Activated CD4-positive, alpha-beta T cell treated with anti-CD3 and anti-CD28 coated beads, Interleukin-2, amount 50 U/mL, for 48 hours (primary cell): ENCODE measurements at places on chromosomes 1 and 21.

- no peak for DNase-seq
Observed at GRCh38 chr1:36711480-36711879, 228.8 kb upstream of the CSF3R start.

DNA sequence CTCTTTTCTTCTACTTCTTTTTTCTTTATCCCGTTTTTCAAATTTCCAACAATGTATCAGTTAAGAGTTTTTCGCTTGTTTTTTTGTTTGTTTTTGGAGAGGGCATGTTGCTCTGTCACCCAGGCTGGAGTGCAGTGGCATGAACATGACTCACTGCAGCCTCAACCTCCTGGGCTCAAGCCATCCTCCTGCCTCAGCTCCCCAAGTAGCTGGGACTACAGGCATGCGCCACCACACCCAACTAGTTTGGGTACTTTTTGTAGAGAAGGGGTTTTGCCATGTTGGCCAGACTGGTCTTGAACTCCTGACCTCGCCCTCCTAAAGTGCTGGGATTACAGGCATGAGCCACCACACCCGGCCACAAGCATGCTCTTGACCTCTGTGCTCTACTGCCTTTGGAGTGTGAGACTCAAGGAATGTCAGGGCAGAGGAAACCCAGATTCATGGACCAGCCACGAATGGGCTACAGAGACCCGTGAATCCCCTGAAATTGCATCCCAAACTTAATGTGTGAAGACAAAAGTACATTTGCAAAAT, 65.1 kb upstream of the HSD17B7 start:
- DNase-seq = no peak

DNA sequence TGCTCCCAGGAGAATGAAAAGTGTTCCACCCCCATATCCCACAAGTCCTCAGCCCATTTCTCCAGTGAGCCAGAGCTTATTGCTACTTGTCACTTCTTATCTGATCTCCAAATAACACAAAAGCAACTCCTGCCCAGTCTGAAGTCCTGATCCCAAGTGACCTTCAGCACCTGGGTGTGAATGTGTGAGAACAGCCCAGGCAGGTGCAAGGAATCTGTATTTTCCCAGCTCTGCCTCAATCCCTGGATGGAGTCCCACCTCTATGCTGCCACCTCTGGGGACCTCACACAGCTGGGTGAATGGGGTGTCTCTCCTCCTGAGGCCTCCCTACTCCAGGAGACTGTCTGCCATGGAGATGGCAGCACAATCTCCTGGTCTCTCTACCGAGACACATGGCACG, 402.4 kb upstream of the PROX1 start:
- DNase-seq = no peak

- DNase-seq = no peak
Observed at GRCh38 chr1:212955961-212956620, 5.8 kb downstream of the VASH2 start.

DNA sequence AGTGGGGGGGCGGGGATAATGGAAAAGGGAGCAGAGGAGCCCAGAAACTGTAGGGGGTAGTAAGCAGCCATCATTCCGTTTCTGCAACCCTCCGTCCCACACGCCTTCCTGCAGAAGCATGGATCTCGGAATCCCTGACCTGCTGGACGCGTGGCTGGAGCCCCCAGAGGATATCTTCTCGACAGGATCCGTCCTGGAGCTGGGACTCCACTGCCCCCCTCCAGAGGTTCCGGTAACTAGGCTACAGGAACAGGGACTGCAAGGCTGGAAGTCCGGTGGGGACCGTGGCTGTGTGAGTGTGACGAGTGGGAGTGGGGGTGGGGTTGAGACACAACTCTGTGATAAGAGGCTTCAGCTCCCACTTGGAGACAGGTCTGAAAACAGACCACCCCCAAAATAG, 706 bp downstream of the CREB3L4 start:
- no peak for DNase-seq

DNA sequence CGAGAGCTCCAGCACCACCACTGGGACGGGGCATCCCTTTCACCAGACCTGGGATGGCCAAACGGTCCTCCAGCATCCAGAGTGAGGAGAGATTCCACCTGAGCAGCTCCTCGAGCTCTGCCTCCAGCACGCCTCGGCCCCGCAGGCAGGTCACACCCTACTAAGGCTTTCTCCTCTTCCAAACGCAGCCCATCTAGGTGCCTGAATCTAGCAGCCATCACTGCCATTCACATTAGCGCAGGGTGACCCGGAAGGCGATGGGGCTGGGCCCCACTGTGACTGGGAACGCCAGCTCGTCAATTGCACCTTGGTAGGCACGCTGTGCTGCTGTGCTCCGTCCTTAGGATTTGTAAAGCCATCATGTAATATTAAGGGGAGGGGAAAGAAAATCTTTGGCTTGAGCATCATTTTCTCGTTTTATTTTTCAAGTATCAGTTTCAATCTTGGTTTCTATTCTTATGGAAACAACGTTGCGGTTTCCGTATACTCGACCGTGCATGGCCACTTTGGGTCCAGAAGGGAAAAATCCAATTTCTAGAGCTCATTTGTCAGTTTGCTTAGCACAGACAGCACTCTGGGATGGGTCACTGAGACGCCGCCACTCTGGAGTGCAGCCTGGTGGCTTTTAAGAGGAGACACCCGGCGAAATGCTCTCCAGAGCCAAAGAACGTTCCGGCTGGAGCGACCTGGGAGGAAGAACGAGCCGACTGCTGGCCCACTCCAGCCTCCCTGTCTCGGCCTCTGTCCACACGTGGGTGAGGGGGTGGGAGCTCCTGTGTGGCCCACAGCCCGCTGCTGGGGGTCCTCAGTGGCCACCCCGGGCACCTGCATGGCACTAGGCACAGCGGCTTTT, 173.6 kb downstream of the PRDM16 start:
- no peak for DNase-seq
